ENCODE measurements at places on chromosomes 16 and 17.

GRCh38 chr17:75003070-75003956, 9.2 kb upstream of the MRPL58 start:
- DNase-seq = no peak

DNA sequence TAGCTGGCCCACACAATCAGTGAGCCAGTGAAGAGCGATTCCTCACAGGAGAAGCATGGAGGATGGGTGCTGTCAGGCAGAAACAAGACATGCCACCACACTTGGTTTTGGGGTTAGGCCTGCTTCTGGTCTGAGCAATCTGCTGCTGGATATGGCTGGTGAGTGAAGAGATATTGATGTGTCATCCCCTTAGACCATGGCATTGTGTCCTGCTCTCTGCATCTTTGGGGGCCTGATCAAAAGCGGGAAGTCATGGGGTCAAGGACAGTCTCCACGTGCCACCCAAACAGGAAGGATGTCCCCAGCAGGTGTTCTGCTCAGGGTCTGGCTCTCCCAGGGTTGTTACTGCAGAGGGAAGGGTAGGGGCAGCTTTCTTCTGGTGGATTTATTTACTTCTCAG, 140.7 kb downstream of the PRKCB start:
- DNase-seq = no peak

DNA sequence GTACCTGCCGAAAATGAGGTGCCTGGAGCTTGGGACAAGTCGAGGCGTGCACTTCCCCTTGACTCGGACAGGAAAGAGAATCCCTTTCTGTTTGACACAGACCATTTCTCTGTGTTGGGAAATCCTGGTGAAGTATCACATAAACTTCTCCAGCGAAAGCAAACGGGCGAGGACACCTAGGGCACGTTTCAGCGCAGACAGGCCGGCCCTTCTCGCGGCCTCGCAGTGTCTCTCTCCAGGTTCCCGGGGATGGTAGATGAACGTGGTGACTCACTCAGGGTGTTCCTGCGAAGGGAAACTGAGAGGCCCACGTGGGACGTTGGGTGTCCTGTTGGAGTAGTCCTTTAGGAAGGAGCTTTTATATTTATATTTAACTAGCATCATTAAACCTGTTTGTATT, 36.3 kb upstream of the ZNF750 start:
- DNase-seq = no peak

- DNase-seq = no peak
Observed at GRCh38 chr17:15659236-15659635, 24.9 kb downstream of the TRIM16 start.

GRCh38 chr16:47258874-47259461, 115.2 kb upstream of the NETO2 start:
- no peak for DNase-seq

DNA sequence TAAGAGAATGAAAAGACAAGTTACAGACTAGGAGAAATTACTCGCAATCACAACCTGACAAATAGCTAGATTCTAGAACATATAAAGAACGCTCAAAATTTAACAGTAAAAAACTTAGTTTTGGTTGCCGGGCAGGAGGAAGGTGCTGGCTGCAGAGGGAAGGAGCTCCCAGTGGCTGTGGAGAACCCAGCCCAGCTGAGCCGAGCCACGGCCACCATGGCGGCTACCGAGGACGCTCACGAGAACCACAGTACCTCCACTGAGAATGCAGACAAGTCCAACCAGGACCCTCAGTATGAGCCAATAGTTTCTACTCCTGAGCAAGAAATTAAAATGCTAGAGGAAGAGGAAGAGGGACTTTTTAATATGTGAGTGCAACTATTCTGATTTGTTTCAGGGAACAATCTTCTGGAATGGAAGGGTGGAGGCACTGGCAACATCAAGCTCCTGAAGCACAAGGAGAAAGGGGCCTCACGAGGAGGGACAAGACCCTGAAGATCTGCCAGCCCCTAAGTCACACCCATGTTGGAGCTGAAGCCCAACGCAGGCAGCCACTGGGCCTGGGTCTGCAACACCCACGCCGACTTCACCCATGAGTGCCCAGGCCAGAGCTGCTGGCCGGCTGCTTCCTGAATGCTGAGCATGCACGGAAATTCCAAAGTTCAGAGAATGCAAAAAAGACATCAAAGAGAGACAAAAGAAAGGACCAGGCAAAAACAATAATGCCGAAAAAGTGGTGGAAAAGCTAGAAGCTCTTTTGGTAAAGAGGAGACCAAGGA, 55.0 kb downstream of the DNAH17 start:
- no peak for DNase-seq

DNA sequence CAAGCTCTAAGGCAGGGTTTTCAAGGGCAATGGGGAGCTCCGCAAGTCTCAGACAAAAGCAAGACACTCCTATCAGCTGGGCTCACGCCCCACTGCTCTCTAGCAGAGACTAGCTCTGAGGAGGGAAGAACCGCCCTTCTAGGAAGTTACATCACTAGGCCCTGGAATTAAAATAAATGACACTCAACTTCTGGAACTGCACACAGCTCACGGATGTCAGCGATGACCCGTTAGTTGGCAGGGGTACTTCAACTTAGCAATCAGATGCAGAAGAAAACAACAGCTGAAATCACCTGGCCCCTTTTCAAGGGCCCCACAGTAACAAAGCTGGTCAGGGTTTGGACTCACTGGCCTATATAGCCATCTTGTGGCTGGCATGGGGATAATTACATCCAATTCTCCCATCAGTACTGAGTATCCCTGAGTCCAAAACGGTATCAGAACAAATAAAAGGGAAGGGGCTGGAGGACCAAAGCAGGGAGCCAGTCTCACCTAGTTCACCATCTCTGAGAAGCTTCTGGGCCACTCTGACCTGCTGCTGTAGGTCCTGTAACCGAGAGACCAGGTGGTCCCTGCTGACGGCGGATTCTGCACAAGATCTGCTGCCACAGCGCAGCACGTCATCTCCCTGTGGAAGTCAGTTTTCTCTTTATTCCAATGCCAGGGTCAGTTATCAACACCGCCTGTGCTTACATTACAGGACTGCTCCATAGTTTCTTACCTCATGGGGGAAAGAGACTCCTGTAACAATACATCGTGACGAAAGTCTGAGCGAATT, 22.2 kb downstream of the SERPINF1 start:
- DNase-seq = no peak

GRCh38 chr17:4744999-4745969, 5.6 kb upstream of the CXCL16 start:
- no peak for DNase-seq

- DNase-seq = no peak
Observed at GRCh38 chr16:74942566-74942965, 42.4 kb downstream of the WDR59 start.

- no peak for DNase-seq
Observed at GRCh38 chr16:89822188-89823086, 5.8 kb upstream of the SPIRE2 start.

GRCh38 chr17:1294157-1294717, 14.8 kb downstream of the TRARG1 start:
- no peak for DNase-seq

DNA sequence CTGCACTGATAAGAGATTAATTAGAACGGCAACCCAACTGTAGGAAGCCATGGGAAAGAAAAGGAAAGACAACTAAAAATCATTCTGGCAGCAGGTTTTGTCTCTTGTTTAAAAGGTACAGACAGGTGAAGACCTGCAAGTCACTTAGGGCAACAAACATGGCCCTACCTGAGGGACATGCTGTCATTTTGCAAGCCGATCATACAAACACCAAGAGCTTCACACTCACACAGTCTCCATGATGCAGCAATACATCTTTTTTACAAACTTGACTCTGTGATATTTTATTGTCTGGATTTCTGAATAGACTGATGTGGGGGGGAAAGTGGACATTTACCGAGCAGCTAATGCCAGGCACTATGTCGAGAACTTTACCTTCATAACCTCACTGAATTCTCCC, 101.8 kb downstream of the PARN start:
- DNase-seq = no peak

- DNase-seq = no peak
Observed at GRCh38 chr16:89921702-89922476, 1.3 kb upstream of the TUBB3 start.

GRCh38 chr16:74257061-74257460, 39.6 kb upstream of the PSMD7 start:
- DNase-seq = no peak

GRCh38 chr16:59259074-59259949, 525.2 kb upstream of the GOT2 start:
- DNase-seq = no peak

- no peak for DNase-seq
Observed at GRCh38 chr16:65867276-65867960, 499.1 kb upstream of the CDH5 start.

Measured in NCI-H1930 (cell line).